ENCODE measurements at places on chromosomes 5 and 9.

DNA sequence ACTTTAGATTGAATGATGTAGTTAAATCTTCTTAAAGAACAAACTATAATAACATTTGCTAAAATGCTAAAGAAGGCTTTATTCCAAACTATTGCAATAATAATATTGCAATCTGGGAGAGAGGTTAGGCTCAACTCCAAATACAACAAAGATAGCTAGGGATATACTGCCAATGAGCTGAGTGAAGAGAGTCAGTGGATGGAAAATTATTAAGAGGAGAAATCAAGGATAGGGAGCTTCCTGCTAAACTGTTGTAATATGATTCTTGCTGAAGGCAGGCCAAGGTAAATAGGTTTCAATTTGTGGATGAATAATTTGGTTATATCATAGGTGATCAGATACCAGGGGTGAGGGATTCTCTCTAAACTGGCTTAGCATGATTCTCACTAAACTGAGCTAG is 1651.5 kb downstream of the EFNA5 start:
- no peak for DNase-seq

- peak; percentile 77 for DNase-seq
These were observed 42.9 kb upstream of the TRIM32 start for GRCh38 chr9:116644091-116644688.

GRCh38 chr5:124274949-124275348 is 471.5 kb downstream of the ZNF608 start:
- no peak for DNase-seq

GRCh38 chr9:123471843-123472570 is 116.0 kb downstream of the CRB2 start:
- no peak for DNase-seq

- no peak for DNase-seq
These were observed 144.6 kb upstream of the OTULINL start for GRCh38 chr5:14436801-14437542.

DNA sequence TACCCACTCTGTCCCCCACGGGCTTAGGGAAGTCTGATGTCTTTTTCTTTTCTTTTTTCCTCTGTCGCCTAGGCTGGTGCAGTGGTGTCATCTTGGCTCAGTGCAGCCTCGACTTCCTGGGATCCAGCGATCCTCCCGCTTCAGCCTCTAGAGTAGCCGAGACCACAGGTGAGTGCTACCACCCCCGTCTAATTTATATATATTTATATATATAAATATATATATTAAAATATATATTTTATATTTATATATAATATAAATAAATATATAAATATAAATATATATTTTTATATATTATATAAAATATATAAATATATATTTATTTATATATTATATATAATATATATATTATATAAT is 3.3 kb upstream of the ANXA2R start:
- no peak for DNase-seq

- DNase-seq, result peak; percentile 91
These were observed 1.3 kb downstream of the NIM1K start for GRCh38 chr5:43193181-43193893.

DNA sequence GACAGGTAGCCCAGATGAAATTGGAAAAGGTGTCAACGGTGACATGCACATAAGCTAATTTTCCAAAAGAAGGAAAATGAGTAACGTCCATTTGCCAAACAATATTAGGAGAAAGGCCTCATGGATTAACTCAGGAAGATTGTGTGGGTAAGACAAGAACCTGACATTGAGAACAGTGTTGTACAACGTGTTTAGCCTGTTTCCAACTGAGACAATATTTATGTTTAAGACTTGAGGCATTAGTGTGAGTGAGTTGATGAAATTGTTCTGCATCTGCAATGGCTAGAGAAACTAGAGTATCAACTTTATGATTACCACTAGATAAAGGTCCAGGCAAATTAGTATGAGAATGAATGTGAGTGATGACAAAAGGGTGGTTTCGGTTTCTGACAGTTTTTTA is 191.3 kb upstream of the RAI14 start:
- no peak for DNase-seq

DNA sequence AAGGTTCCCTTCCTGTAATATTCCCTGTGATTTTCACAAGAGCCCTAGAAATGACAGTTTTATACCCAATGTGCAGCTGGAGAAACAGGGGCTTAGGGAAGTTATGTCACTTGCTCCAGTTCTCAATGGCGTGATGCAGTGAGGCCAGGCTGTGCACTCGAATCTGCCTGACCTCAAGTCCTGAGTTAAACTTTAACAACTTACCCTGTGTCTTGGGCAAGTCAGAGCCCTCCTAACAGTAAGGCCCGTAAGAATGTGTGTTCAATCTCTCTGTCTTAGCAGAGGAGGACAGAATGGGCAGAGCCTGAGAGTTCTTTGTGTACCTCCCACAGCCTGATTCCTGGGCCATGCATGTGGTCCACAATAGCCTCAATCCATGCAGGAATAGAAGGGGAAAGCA is 181.1 kb downstream of the TRIM32 start:
- DNase-seq, result no peak

- no peak for DNase-seq
These were observed 55.7 kb upstream of the NIPBL start for GRCh38 chr5:36820900-36821299.

GRCh38 chr9:1222511-1222910 is 172.4 kb downstream of the DMRT2 start:
- peak; percentile 77 for DNase-seq

DNA sequence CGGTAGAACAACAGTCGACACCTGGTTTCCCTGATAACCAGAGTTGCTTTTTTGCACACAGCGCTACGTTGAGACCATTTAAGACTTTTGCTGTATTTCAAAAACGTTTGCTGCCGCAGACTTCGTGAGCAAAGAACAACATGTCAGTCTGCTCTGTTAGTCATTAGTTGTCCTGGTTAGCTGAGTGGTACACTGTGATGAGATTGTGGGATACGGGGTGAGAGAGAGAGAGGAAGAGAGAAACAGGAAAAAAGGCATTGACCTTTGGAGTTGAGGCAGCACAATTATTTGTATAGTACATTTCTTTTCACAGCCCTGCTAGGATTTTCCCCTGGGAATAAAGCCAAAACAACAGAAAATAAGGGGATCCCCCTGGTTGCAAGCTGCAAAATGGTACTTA is 306.1 kb upstream of the WWC1 start:
- no peak for DNase-seq

DNA sequence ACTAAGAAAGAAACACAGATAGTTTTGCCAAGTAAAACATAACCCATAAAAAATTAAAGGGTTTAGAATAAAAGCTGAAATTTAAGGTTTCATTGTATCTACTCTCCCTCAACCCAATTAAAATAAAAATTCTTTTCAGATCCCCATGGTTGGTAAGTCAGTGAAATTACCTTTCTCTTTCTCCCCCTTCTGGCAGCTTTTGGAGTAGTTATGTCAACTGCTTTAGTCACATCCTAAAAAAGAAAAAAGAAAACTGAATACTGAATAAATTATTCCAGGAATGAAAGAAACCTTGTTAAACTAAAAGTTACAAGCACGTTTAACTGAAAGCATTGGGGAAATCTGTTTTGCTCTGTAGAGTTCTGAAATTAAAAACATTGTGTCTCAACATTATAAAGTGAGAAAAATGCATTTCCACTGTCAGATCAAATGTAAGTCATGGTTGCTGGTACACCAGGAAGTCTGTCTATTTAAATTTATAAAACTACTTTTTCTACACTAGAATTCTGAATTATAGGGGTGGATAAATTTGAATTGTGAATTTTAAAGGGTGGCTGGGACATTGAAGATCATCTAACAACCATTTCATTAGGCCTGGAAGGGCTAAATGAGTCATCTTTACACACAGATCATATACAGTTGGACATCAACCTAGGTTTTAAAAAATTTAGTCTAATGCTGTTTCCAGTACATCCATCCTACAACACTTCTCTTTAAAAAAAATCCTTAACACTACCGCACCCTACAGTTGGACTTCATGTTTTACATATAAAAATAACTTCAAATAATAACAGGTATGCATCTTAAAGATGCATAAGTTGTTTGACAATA is 24.7 kb downstream of the PSIP1 start:
- DNase-seq, result peak; percentile 38

DNA sequence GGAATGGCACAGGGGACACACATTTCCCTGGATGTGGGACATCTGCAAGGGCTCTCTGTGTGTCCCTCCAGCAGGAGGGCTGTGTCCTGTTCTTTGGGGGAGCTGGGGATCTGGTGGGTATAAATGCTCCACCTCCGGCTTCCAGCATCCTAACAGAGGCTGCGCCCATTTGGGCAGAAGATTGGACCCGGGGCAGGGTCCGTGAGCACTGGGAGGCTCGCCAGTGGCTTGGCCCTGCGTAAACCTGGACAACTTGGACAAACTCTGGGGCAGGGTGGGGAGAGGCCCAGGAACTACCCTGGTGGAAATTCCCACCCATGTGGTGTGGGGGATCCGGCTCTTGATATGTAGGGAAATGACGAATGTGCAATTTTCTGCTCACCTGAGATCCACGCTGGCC is 80.9 kb downstream of the GADD45G start:
- no peak for DNase-seq

- no peak for DNase-seq
These were observed 181.1 kb upstream of the WWC1 start for GRCh38 chr5:168110384-168110783.

GRCh38 chr5:108181975-108182374 is 199.9 kb downstream of the FBXL17 start:
- no peak for DNase-seq

DNA sequence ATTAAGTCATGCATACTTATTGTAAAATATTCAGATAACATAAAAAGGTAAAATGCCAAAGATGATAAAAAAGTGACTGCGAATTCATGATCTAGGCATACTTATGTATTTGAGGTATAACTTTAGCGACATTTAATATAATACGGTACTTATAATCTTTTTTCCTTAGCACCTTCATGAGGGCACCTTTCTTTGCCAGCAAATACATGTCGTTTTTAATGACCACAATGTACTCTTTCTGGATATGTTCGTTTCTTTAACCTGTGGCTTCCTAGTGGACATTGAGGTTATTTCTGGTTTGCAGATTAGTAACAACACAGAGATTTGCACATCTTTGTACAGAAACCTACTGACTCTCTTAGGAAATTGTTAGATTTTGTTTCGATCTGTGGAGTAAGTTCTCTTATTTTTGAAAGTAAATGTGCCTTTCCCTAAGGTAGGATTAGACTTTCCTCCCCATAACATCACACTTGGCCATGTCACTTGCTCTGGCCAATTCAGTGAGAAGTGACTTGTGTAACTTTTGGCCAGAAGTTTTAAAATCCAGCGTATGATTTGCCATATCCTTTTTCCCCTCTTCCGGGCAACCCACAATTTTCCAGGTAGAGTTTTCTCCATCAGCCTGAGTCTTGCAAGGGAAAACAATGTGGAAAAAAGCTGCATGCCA is 24.4 kb downstream of the ANKRD33B start:
- DNase-seq, result no peak

DNA sequence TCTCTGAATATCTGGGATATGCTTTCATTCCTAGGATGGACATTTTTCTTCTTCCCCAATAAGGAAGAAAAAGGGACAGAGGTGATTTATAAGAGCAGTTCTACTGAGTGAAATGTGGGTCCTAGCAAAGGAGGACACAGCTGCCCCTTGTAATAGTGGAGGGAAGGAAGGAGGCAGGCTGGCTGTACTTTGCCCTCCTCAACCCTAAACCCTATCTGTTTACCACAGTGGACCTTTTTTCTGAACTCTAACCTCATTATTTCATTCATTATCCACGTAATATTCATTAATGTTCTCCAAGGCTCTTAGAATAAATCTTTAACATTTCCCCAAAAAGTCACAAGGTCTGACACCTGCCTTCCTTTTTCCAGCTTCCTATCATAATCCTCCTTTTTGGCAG is 37.8 kb downstream of the GHR start:
- no peak for DNase-seq

DNA sequence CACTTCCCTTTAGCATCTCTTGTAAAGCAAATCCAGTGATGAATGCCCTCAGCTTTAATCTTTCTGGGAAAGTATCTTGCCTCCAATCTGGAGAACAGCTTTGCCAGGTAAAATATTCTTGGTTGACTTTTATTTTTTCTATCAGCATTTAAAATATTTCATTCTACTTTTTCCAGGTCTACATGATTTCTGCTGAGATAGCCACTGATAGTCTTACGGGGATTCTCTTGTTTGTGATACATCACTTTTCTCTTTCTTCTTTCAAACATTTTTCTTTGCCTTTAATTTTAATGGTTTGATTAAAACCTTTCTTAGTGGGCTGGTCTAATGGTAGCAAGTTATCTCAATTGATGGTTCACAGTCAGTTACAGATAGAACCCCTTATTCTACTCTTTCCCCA is 33.9 kb upstream of the FAM120A start:
- DNase-seq, result no peak

DNA sequence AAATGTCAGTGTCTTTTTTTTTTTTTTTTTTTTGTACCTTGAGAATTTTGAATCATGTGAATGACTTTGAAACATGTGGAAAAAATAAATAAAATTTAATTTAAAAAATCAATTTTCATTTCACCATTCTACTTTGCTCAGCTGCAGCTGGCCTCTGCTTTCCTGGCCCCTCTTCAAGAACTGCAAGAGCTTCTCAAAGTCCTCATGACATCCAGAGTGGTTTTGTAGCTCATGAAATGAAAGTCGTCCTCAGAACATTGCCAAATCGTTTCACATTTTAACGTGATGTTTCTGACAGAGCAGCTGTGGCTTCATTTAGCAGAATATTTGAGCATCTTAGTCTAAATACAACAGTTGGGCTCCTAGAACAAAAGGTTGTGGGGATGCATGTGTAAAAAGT is 47.9 kb upstream of the TMEM215 start:
- no peak for DNase-seq

- DNase-seq, result no peak
These were observed 19.1 kb upstream of the SLC9A3 start for GRCh38 chr5:543351-543750.

DNA sequence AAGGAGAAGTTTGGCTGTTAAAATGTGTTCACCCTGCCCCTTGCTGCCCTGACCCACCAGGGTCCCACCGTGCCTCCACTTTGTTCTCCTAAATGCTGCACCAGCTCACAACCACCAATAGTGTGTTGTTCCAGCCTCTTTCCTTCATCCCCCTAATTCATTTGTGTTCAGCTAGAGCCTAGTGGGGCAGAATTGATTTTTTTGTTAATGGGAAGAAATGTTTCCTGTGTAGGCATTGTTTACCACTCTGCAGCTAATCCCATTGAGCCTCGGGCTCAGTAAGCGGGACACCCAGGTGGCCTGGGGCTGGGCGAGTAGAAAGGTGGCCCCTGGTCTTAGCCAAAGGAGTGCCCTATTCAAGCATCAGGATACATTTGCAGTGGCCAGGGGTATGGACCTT is 127.6 kb downstream of the MVB12B start:
- no peak for DNase-seq

- DNase-seq, result no peak
These were observed 350.2 kb downstream of the DTWD2 start for GRCh38 chr5:118637947-118638670.

- DNase-seq, result no peak
These were observed 94.9 kb upstream of the TNC start for GRCh38 chr9:115212832-115213231.
